Hematopoietic multipotent progenitor cell treated with erythropoietin and hydrocortisone succinate and interleukin-3 and kit ligand, for 6 days (in vitro differentiated cells): ENCODE measurements at places on chromosomes 2 and 18.
A peak's percentile ranks its signal among the peaks of the same experiment; 100 is the strongest.

- no peak for DNase-seq
These were observed 25.1 kb upstream of the SGPP2 start for GRCh38 chr2:222399038-222399783.

- no peak for DNase-seq
These were observed 268.3 kb downstream of the DYSF start for GRCh38 chr2:71721669-71722068.

- DNase-seq: no peak
These were observed 60.1 kb upstream of the ROCK2 start for GRCh38 chr2:11404376-11405073.

GRCh38 chr2:184644685-184645084 lies 46.4 kb downstream of the ZNF804A start:
- peak; percentile 40 for DNase-seq

DNA sequence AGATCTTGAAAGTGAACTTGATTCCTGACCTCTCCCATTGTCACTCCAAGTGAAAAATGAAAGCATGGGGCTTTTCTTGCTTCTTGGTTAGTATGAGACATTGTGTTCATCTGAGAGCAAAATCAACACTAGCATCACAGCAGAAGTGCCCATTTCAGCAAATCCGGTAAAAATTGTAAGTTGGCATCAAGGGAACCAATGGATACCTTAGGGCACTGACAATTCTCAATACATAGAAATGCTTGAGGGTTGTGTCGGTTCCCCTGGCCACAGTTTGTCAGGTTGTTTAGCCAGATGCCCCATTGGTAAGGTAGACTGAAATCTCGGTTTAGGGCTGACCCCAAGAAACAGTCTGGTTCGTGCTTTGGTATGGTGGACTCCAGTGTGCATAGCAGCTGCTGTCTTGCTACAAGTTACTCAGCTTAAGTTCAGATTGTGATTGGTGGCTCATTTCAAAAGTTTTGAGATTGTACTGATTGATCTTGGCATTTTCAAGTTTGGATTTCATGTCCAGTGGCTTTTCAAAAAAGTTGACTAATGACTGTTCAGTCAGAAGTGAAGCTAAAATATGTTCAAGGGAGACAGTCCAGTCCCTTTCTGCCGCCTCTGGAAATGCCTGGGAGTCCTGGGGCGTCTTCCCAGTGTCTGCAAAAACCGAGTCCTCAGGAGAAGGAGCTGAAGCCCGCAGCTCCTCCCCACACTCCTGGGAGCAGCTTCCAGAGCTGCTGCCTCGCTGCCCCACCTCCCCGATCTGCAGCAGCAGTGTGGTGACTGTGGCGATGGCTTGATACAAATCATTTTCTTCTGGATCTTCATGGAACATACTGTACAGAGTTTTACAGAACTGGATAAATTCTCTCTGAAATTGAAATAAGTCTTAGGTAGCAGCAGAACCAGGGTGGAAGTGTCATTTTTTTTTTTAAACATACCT lies 5.6 kb downstream of the RPL31 start:
- no peak for DNase-seq

GRCh38 chr18:11322716-11323115 lies 173.3 kb upstream of the PIEZO2 start:
- no peak for DNase-seq

GRCh38 chr2:104158191-104158590 lies 695.7 kb upstream of the POU3F3 start:
- no peak for DNase-seq
